ENCODE measurements at places on chromosomes 7 and 10.

DNA sequence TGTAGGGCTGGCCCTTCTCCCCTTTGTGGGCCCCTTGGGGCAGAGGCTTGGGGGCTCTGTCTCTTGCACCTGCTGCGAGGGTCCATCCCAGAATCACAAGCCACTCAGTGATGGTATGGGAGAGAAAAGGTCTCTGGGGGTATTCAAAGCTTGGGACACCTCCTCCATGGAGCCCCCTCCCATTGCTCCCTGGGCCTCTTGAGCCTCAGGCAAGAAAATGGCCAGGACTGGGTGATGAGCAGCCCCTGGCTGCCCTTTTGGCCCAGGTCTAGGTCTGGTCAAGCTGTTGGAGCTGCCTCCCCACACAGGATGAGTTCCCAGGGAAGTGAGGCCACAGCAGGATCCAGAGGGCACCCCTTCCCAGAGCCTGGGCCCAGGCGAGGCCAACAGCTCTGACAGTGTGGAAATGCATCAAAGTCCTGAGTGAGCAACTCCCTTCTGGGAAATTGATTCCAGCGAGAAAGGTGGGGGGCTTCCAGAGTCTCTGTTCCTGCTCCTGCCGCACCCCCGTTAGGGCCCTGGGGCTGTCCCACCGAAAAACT is 3.4 kb upstream of the MYL7 start:
- peak; percentile 53 for DNase-seq

DNA sequence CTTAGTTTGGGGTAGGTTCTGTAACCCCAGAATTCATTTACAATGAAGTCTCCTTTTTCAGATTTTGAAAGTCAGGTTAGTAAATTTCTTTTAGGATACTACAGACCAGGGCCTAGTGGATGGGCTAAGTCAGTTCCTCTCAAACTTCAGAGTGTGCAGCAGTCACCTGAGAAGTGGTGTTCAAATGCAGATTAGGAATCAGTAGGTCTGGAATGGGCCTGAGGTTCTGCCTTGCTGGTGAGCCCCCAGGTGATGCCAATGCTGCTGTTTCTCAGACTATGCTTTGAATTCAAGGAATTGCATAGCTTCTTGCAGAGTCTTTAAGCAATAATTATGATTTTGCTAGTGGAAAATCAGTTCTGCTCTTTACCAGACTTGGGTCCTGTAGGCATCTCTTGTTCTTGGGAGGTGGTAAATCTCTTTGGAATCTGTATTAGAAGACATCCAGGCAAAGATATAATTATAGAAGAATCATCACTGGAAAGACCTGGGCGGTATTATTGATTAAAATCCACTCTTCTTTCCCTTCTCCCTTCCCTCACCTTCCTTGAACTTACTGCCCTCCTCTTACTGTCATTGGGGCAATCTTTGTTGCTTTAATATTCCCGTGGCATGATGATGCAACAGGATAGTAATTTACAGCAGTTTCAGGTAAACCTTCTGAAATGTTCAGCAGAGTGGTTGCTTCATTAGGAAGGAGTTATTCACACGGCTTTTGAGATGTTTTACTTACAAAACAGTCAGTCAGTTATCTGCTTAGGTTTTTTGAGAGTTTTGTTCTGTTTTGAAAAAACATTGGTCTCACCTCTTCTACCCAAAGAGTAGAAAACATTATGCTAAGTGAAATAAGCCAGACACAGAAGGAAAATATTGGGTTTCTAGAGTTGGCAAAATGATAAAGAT is 87.2 kb downstream of the NRF1 start:
- DNase-seq, result no peak

- no peak for DNase-seq
Measured at GRCh38 chr10:80466724-80467326, 12.7 kb downstream of the TSPAN14 start.

GRCh38 chr10:15035385-15036301 is 8.1 kb upstream of the OLAH start:
- DNase-seq, result peak; percentile 21

DNA sequence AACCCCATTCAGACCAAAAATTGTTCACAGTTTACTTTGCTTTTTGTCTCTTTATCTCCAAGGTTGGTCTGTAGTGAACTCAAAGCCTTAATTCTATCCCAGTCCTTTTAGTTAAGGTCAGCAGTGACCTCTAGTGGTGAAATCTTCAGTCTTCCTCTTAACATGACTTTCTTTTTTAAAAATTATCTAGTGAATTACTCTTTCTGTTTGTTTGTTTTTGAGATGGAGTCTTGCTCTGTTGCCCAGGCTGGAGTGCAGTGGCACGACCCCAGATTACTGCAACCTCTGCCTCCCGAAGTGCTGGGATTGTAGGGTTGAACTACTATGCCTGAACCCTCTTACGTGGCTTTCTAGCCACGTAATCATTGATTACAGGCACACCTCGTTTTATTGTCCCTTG is 25.0 kb downstream of the ZNF487 start:
- DNase-seq, result no peak

DNA sequence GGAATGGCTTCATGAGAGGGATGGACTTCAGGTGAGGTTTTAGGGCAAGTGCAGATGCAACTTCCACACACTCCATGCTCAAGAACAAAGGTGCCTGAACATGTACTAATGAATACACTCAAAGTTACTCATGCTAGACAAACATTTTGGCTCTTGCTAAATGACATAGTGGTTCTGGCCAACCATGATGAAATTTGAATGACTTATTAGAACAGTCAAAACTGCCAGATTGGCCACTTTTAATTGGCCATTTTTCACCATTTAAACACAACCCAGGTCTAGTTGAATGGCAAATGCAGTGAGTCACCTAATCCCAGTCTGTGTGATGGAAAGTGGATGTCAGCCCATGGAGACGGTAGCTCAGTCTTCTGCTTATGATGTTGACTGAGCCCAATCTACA is 4.9 kb upstream of the PTPRN2 start:
- no peak for DNase-seq

GRCh38 chr7:39407723-39408122 is 158.5 kb upstream of the YAE1 start:
- DNase-seq, result no peak

DNA sequence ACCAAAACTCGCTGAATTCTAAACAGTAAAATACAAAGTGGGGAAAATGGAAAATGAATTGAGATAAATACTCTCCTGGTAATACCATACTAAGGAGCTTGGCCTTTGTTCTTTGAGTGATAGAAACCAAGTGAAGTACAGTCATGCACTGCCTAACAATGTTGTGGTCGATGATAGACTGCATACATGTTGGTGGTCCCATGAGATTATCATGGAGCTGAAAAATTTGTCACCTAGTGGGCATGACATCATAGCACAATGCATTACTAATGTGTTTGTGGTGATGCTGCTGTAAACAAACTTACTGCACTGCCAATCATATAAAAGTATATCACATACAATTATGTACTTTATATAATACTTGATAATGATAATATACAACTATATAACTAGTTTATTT is 419.1 kb downstream of the ARL4A start:
- no peak for DNase-seq

All from tibial artery (tissue), 4 donors.